ENCODE measurements at places on chromosomes 2 and 18.

DNA sequence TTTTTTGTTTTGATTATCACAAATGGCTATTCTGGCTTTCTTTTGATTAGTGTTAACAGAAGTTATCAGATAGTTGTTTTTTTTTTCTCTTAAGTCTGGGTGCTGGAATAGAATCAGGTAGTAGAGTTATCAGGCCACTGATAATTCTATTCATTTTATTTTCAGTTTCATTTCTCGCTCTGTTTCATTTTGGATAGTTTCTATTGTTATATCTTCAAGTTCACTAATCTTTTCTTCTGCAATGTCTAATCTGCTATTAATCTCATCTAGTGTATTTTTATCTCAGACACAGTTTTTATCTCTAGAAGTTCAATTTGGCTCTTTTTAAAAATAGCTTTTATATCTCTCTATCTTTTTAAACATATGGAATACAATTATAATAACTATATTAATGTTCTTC is 241.8 kb upstream of the EPC2 start:
- DNase-seq: no peak

DNA sequence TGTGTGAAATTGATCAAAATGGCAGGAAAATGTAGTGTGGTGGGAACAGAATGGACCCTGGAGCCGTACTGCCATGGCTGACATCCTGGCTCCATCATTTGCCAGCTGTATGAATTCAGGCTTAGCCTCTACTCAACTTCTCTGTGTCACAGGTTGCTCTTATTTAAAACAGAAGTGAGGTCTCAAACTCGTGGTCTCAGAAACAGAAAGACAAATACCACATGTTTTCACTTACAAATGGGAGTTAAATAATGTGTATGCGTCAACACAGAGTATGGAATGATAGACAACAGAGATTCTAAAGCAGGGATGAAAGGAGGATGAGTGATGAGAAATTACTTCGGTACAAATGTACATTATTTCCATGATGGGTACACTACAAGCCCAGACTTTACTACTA is 227.4 kb downstream of the DCC start:
- no peak for DNase-seq

DNA sequence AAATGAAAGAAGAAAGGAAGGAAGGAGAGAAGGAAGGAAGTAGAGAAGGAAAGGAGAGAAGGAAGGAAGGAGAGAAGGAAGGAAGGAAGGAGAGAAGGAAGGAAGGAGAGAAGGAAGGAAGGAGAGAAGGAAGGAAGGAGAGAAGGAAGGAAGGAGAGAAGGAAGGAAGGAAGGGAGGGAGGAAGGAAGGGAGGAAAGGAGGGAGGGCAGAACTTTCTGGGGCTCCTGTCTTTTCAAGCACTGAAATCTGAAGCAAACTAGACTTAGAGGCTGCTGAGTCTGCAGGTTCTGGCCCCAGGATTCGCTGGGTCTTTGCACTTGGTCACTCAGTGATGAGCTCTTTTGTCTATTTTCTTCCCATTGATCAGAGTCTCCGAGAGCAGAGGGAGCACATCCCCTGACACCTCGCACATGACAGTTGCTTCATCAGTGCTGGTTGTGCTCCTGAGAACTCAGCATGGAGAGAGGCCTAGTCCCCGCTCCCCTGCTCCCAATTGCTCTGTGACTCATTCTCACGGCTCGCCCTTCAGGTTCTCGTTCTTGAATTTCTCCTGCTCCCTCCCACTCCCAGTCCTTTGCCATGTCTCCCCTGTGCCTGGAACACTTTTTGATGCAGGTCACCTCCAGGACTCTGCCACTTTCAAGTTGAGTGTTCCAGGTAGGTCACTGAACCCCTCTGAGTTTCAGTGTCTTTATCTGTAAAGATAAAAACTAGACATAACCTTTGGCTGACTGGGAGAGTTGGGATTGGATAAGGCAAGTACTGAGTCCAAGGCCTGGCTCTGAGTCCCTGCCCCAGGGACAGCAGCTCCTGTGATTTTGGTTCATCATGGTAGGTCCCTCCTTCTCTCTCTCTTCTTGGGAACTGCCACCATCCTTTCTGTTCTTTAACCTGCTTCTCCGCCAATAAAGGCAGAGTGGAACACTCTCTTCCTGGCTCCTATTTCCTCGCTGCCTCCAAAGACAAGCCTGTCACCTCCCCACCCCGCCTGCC is 55.2 kb downstream of the TNP1 start:
- DNase-seq: no peak

DNA sequence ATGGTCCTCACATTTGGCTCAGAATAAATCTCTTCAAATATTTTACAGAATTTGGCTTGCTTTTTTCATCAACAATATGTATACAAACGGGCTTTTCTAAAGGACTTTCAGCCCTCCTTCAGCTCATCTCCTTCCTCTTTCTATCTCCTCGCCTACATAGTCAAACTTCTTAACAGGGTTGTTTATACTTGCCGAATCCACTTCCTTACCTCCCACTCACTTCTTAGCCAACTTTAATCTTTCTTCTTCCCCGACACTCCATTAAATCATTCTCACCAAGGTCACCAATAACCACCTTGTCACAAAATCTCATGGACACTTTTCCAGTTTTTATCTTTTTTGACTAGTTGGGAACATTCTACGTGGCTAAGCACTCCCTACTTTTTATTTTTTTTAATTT is 325.2 kb downstream of the PLCL1 start:
- DNase-seq: no peak

GRCh38 chr2:123578016-123578415 is 447.1 kb upstream of the CNTNAP5 start:
- no peak for DNase-seq

DNA sequence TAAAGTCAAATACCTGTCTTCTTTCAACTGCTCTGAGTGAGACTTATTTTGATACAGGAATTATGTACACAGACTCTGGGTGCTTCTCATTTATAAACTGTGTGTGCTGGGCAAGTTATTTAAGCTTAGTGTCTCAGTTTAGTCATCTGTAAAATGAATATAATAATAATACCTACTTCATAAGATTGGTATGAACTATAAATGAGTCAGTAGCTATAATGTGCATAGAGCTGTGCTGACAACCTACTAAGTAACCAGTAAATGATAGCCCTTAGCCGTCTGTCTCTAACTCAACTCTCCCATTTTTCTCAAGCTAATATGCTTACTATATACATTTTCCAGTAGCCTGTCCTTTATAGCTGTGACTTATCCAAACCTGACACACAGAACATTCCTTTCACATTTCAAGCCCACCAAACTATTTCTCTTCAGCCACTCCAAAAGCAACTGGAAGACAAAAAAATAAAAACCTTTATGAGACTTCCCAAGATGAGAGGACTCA is 319.8 kb downstream of the ETAA1 start:
- DNase-seq: no peak
